ENCODE measurements at places on chromosomes 6 and 20.

- DNase-seq, result no peak
Measured at GRCh38 chr6:135703007-135703406, 148.5 kb upstream of the PDE7B start.

DNA sequence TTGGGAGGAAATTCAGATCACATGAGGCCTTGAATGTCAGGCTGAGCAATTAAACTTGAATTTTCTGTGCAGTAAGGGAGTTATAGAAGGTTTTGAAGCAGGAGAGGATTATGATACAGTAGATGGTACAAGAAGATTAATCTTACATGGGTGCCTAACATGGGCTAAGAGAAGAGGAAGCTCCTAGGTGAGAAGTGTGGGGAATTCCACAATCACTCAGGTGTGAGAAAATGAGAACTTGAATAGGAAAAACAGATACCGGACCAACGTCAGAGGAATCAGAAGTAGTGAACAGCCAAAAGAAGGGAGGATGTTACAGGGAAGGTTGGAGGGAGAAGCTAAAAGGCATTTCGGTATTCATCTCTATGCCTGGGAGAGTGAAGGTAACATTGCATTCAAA is 250.7 kb upstream of the SLC35B3 start:
- no peak for DNase-seq

DNA sequence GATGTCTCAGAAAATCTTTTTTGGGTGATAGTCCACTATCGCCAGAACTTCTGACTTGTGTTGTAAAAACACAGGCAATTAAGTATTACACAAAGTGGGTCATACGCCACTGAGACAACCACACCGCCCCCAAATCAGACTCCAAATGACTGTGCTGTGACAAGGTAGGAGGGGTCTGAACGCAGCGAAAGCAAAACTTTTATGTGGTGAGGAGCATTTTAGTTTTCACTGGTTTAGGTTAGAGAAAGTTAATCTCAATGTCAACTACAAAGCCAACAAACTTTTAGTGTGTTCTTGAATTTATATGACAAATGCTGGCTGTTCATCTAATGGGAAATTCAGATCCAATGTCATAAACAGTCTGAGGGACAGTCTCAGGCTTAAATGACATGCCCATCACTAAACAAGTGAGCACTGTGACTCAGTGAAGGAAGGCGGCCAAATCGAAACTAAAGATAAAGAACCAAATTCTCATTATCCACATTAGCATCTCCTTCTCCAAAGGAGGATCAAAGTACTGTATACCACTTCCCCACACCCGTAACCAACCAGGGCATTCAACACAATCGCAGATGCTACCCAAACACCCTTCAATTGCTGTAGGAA is 186.7 kb downstream of the GJA10 start:
- peak; percentile 86 for DNase-seq

GRCh38 chr20:37274851-37275524 is 13.4 kb upstream of the GHRH start:
- no peak for DNase-seq

GRCh38 chr20:11170565-11170964 is 496.8 kb upstream of the JAG1 start:
- DNase-seq, result no peak

Data from stimulated activated CD4-positive, alpha-beta T cell treated with anti-CD3 and anti-CD28 coated beads, Interleukin-15, amount 100 ng/mL, for 24 hours (primary cell).